ENCODE measurements at places on chromosomes 16 and 17.

GRCh38 chr17:41973408-41973811 lies 6.8 kb downstream of the CNP start:
- no peak for DNase-seq

GRCh38 chr17:12790249-12791106 lies 1.2 kb downstream of the ARHGAP44 start:
- no peak for DNase-seq

GRCh38 chr17:68820825-68821481 lies 134.2 kb downstream of the ABCA8 start:
- DNase-seq, result no peak

DNA sequence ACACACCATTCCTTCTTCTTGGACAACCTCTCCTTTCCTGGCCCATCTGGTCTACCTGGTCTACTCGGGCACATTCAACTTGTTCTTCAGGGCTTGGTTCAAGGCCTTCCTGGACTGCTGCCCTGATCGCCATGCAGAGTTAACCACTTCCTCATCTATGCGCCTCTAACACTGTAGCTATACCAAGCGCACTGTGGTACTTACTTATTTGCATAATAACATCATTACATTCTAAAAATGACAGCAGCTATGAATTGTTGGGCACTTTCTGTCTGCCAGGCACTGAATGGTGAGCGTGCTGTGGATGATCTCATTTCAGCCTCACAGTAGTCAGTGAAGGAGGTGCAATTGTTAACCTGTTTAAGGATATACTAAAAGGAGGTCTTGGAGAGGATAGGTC lies 66.9 kb upstream of the SDK2 start:
- DNase-seq, result no peak

GRCh38 chr17:67068999-67069398 lies 24.6 kb downstream of the CACNG1 start:
- no peak for DNase-seq

DNA sequence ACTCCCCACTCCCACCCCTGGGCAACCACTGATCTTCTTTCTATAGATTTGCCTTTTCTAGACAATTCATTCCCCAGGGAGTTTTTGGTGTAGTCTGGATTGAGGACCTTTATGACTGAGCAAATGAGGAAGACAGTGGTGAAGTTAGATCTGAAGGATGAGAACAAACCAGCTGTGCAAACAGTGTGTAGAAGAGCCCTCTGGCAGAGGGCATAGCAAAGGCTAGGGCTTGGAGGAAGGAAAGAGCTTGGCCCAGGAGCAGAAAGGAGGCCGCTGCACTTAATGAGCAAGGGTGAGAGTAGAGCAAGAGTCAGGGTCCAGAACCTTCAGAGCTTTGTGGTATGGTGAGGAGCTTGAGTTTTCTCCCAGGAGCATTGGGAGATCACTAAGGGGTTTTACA lies 352.7 kb downstream of the CA10 start:
- DNase-seq, result no peak

DNA sequence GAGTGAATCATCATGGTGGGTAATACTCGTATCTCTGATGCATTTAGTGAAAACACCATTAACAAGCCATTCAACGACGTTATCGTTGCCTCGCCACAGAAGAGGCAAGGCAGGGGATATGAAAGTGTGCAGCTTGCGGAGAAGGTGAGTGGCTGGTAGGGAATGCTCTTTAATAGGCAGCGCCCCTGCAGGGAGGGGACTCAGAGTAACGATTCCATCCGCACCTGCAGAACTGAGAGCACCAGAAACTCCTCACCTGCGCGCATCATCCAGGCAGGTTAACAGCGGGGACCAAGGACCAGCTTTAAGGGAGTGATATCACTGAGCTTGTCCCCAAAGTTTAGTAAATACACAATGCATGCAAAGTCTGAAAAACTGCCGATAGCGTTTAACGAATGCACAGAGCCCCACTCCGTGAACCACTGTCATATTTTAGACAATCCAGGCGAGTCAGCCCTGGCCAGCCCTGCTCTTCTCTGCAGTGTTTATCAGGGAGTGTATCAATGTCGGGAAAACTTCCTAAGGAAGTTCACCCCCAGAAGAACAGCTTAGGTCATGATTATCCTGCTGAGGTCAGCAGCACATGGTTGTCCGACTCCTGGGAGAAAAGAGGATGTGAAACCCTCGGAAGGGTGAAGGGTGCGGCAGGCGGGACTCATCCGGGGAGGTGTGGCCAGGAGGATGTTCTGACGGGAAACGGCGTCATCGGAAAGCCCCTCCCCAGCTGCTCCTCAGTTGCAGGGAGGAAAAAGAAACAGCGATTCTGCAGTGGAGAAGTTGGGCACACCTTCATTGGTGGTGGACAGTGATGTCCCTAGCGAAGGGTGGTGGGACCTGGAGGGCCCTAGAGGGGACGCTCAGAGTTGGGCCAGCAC lies 68.5 kb upstream of the DNAH17 start:
- DNase-seq, result no peak

DNA sequence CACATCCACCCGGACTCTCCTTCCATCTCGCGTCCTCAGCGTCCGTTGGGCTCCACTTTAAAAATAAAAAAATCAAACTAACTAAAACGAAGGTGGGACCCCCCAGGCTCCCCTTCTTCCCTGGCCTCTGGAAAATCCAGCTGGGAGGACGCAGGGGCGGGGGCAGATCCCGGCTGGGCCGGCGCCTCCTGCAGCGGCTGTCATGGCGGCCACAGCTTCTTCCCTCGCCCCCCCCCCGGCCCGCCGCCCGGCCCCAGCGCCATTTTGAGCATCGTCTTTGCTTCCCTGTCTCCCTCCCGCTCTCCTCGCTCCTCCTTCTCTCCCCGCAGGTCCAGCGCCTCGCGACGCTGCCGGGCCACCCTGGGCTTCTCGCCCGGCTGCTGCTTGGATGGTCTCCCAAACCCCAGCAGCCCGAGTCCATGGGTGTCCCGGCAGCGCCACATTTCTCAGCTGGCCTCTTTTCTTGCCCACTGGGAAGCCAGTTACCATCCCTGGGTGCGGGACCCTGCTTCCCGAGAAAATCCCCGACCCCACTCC lies 3.3 kb downstream of the HOXB2 start:
- peak; percentile 28 for DNase-seq

- no peak for DNase-seq
Measured at GRCh38 chr17:6610011-6610410, 30.5 kb downstream of the KIAA0753 start.

DNA sequence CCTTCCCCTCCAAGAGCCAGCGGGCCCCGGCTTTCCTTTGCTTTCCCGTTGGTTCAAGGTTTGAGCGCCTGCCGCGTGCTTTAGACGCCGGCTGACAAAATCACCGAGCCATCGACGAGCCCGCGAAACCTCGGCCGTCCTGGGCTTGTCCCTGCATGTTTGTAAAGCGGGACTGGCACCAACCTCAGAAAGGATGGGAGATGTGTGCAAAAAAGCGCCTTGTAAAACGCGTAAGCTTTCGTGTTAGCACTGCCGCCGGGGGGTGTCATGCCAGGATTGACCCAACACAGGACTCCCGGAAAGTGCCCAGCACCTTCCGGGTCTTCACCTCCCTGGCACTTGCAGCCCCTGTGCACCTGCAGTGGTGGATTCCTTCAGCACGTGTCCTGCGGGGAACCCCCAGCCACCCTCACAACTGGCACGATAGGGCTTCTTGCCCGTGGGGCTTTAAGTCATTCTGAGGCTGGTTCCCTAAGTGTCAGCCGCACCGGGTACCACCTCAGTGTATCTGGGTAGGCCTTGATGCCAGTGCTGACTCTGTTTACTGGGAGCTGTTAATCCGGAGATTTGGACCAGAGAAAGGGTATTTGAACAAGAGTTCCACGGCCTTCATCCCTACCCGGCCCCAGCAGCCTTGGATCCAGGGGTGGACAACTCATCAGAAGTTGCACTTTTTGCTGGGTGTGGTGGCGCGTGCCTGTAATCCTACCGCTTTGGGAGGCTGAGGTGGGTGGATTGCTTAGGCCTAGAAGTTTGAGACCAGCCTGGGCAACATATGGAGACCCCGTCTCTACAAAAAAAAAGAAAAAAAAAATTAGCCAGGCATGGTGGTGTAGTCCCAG lies 817 bp downstream of the NDUFAF8 start:
- DNase-seq, result no peak

GRCh38 chr17:81153340-81153803 lies 11.9 kb upstream of the PVALEF start:
- DNase-seq, result no peak

DNA sequence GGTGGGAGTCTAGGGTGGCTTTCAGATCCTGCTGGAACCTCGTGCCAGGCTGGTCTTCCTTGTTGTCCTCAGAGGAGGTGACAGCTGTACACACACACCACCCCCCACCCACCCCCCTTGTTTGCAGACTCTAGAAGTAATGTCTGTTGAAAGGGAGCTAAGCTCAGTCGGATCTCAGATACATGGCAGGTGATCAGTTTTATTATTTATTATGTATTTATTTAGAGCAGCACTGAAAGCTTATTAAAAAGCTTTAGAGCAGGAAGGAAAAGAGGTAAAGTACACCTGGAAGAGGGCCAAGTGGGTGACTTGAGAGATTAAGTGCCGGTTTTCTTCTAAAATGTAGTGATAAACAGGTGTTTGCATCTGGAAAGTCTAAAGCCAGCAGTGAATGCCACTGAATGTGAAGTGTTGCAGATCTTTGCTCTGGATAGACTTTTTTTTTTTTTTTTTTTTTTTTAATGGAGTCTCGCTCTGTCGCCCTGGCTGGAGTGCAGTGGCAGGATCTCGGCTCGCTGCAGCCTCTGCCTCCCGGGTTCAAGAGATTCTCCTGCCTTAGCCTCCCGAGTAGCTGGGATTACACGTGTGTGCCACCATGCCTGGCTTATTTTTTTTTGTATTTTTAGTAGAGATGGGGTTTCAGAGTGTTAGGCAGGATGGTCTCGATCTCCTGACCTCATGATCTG lies 40.2 kb downstream of the FOXK2 start:
- DNase-seq, result no peak

- DNase-seq, result no peak
Measured at GRCh38 chr17:77601054-77601979, 357.2 kb upstream of the TNRC6C start.

DNA sequence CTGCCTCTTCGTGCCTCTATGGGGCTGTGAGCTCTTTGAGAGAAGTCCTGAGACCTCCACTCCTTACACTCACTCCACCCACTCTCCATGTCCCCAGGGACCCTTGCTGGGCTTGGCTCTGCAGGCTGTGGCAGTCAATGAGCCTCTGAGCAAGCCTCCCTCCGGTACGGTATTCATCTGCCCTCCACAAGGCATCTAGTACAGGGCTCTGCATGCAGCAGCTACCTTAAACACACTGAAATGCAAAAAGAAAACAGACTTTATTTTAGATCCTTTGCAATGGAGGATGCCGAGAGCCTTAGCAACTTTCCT lies 38.9 kb upstream of the SMPD3 start:
- DNase-seq, result no peak

DNA sequence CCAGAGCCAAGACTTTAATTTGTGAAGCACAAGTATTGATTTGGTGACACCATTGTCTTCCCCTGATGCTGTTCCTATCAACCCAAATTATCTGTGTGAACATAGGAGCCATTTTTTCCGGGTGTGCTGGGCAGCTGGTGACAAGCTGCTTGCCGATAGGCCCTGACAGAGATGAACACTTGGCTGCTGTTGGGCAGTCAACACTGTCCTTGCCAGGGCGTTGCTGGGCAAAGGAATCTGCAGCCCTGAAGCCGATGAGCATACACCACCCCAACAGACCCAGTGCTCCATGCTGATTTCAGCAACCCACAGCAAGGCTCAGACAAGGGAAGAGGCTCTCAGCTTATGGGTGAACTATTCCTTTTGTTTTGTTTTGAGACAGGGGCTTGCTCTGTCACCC lies 105.4 kb downstream of the YPEL2 start:
- DNase-seq, result no peak

GRCh38 chr17:34361478-34362061 lies 1.5 kb downstream of the CCL1 start:
- DNase-seq, result no peak

DNA sequence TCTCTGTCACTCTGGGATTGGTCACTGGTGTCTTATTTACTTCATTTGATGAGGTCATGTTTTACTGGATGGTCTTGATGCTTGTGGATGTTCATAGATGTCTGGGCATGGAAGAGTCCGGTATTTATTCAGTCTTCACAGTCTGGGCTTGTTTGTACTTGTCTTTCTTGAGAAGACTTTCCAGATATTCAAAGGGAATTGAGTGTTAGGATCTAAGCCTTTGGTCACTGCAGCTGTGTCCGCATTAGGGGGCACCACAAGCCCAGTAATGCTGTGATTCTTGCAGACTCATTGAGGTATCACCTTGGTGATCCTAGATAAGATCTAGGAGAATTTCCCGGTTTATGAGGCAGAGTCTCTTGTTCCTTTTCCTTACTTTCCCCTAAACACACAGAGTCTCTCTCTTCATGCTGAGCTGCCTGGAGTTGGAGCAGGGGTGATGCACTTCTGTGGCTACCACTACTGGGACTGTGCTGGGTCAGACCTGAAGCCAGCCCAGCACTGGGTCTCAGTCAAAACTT lies 214.7 kb downstream of the SPECC1 start:
- DNase-seq, result no peak

DNA sequence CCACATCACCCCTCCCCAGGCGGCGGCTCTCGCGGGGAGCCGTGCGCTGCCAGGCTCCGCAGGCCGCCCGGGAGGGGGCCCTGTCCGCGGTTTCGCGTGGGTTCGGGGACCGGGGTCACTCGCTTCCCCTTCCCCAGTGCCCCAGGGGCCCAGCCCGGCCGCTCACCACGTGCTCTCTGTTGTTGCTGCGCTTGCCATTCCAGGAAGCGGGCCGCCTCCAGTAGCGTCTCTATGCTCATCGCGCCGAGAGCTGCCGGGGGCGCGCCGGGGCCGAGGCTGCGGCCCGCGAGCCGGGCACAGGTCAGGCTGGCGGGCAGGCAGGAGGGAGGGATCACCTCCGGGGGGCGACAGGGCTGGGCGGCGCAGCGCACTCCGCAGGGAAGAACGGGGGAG lies 390 bp downstream of the MNT start:
- no peak for DNase-seq

GRCh38 chr16:64455275-64455674 lies 666.6 kb downstream of the CDH11 start:
- no peak for DNase-seq

GRCh38 chr16:3718019-3718391 lies 681 bp upstream of the TRAP1 start:
- DNase-seq, result no peak

- no peak for DNase-seq
Measured at GRCh38 chr16:54503011-54503855, 216.6 kb upstream of the IRX3 start.

- no peak for DNase-seq
Measured at GRCh38 chr16:11200592-11200991, 55.4 kb downstream of the SOCS1 start.

GRCh38 chr16:20911361-20911760 lies 10.8 kb downstream of the LYRM1 start:
- no peak for DNase-seq

- no peak for DNase-seq
Measured at GRCh38 chr16:528111-529011, 849 bp downstream of the CAPN15 start.

- no peak for DNase-seq
Measured at GRCh38 chr17:64304551-64304950, 41.5 kb upstream of the TEX2 start.

GRCh38 chr16:47284999-47285398 lies 141.3 kb upstream of the NETO2 start:
- no peak for DNase-seq
